ENCODE measurements at places on chromosomes 7 and 10.

DNA sequence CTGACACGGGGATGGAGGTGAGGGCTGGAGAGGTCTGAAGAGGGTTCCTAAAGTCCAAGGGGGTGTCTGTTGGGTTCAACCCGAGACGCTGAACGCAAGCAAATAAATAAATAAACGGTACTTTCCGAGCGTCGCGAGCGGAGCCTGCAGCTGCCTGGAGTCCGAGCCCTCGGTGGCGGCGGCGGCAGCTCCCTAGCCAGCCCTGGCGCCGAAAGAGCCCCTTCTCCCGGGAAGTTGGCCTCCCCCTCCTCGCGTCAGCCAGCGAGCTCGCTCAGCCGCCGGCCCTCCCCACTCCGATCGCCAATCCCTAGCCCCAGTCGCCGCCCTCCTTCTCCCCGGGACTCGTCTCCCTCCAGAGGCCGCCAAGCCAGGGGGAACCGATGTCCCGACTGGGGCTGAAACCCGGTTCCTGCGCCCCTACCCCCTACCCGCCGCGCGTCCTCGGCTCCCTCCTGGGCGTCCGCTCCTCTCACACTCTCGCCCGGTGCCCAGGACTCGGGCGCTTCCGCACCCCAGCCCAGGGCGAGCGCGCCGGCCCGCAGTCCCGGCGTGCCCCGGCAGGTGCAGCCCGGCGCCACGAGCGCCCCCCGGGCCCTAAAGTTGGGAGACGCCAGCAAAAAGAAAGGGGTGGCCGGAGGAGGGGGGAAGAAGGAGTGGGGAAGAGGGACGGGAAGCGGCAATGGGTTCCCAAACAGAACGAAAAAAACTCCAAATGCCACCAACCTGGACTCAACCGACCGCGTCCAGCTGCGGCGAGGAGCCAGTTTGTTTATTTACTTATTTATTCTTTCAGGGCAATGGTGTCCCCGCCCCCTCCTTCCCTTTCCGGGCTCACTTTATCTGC lies at the start of gene GFRA1:
TSS of gene GFRA1 (minus strand) at position 767 of the 844 bp plus-strand sequence. CDS start 1,177 bp downstream, outside the sequence.
- no peak for DNase-seq

DNA sequence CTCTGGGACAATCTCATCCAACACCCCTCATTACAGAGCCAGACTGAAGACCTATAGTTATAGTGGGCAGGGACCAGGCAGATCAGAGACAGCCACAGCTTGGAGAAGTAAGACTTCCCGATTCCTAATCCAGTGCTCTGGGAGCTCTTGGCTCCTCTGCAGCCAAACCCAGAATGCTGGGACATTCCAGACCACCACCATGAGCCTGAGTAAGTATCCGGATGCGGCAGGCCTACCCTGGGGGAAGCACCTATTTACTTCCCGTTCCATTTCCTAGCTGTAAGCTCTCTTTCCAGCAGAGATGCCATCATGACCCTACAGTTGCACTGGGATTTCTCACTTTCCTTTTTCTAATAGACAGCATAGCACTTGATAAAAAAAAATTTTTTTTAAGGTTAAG lies 16.4 kb downstream of the HIP1 start:
- DNase-seq = no peak

DNA sequence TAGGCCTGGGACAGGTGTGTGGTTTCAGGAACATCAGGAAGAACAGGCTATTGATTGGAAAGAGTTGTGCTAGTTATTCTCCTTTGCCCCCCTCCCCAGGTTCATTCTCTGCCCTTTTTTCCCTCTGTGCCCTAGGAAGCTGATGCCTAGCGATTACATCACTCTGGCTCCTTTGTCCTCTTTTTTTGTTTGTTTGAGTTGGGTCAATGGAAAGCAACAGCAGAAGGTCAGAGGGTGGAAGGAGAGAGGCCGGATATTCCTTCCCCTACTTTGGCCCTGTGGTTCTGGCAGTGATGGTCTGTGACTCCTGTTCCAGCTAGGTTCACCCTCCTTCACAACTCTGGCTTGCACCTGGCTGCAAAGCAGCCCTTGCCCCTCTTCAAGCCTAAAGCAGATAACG lies 18.9 kb downstream of the LOXL4 start:
- DNase-seq = no peak

DNA sequence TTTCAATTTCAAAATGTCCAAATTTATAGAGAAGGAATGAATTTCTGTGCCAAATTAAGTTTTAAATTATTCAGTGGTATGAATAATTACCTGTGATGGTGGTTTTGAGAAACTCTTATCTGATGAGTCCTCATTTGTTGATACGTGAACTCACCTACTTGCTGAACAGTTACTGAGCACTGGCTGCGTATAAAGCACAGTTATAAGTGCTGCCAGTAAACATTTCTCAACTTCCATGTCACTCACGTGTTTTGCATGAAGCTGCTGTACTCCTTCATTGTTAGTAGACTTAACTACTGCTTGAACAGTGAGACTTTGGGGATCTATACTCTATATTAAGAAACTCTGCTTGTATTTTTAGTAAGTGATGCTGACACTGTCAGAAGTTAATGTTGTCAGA lies 269.1 kb upstream of the FZD8 start:
- DNase-seq = no peak

GRCh38 chr7:6618621-6619020 lies 3.2 kb downstream of the ZNF853 start:
- no peak for DNase-seq

GRCh38 chr10:86583983-86584382 lies 62.4 kb upstream of the WAPL start:
- DNase-seq = no peak

GRCh38 chr7:75614401-75614800 lies 122.3 kb downstream of the SPDYE5 start:
- DNase-seq = no peak

- no peak for DNase-seq
Observed at GRCh38 chr7:12731214-12731656, 43.8 kb downstream of the ARL4A start.

Measured in NCI-H1436 (cell line).